ENCODE measurements at places on chromosomes 7 and 10. TPM values are rescaled to one million over a fixed set of nuclear protein-coding genes. Genes with fewer than 3 reads are reported as not detected.

DNA sequence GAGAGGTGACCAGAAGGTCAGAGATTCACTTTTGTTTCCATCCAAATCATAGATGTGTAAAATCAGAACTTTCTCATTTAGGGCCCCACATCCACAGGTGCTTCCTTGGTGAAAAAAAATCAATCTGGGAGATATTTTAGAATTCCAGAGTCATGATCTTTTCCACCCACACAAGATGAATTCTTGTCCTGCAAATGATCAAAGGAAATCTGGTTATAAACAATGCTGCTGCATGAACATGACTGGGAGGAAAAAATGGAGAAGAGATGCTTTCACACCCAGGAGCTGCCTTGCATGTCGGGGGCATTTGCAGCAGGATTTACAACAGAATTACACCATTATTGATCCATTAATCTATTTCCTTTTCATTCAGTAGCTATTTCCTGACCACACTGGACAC lies 106.5 kb upstream of the TMEM72 start:
- no peak for DNase-seq

GRCh38 chr10:62842983-62843382 lies 26.8 kb upstream of the EGR2 start:
- DNase-seq: no peak

- no peak for DNase-seq
These were observed 3.8 kb upstream of the INSIG1 start for GRCh38 chr7:155293721-155294510.

- no peak for DNase-seq
These were observed 34.9 kb downstream of the COA1 start for GRCh38 chr7:43694399-43694748.

The ENTPD1 gene
- total RNA-seq: 13.8 TPM

GRCh38 chr7:92716825-92717580 lies 119.4 kb downstream of the CDK6 start:
- no peak for DNase-seq

DNA sequence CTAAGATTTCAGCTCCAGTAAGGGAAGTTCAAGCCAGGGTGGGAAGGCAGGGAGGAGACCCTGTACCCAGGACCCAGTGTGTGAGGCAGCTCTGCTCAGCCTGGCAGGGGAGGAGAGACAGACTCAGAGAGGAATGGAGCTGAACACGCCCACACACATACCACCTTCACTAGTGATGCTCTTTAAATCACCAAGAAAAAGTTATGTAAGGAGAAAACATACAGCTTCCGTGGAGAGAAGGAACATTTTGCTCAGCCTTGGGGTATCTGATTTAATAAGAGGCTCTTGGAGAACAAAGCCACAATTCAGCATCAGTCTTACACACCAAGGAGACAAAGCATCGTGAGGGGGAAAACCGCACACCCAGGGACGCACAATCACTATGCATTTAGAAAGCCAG lies 62.9 kb downstream of the PRKAG2 start:
- DNase-seq: no peak

GRCh38 chr10:103750836-103751235 lies 104.5 kb downstream of the SH3PXD2A start:
- DNase-seq: no peak

The ZPBP gene
- total RNA-seq: not detected

The MBL2 gene
- total RNA-seq: not detected

- no peak for DNase-seq
These were observed 15.1 kb downstream of the PSAP start for GRCh38 chr10:71835671-71836595.

DNA sequence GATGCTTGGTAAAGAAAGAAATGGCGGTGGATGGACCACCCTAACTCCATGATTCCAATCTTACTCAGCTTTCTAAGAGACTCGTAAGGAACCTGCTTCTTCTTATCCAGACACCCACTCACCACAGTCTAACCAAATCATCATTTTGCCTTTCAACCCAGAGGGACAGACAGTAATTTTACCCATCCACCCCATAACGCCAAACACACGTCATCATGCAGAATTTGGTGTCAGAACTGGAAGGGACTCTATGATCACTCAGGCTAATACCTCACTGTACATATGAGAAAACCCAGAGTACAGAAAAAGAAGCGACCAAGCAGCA lies 388 bp downstream of the ECD start:
- no peak for DNase-seq

- DNase-seq: no peak
These were observed 102.8 kb upstream of the MTPN start for GRCh38 chr7:136079934-136080333.

DNA sequence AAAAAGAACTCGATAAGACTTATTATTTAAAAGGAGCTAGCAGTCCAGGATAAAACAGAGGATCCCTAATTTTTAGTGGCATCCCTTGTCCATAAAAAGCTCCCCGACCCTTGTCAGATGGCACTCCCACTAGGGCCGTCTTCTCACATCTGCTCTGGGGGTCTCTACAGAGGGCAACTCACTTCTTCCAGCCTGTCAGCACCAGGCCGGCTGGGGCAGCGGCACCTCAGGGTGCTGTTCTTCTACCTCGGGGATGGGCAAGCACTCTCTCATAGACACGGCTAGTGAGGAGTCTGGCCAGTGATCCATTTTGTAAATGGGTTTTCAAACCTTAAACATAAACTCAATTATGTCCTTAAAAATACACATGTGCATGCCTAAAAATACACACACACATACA lies 134.7 kb downstream of the PRPF18 start:
- DNase-seq: no peak

GRCh38 chr7:51045319-51046102 lies 262.8 kb upstream of the GRB10 start:
- DNase-seq: no peak

GRCh38 chr7:55440040-55440690 lies 75.0 kb downstream of the LANCL2 start:
- DNase-seq: no peak

The GSTO2 gene
- total RNA-seq: 0.70 TPM

The C7orf33 gene
- total RNA-seq: not detected

- DNase-seq: no peak
These were observed 153.3 kb downstream of the LRRC4 start for GRCh38 chr7:127877951-127878350.

The CALML3 gene
- total RNA-seq: not detected

GRCh38 chr7:28165261-28165660 lies 15.3 kb downstream of the JAZF1 start:
- no peak for DNase-seq

GRCh38 chr10:93435621-93436397 lies 46.3 kb downstream of the MYOF start:
- no peak for DNase-seq

DNA sequence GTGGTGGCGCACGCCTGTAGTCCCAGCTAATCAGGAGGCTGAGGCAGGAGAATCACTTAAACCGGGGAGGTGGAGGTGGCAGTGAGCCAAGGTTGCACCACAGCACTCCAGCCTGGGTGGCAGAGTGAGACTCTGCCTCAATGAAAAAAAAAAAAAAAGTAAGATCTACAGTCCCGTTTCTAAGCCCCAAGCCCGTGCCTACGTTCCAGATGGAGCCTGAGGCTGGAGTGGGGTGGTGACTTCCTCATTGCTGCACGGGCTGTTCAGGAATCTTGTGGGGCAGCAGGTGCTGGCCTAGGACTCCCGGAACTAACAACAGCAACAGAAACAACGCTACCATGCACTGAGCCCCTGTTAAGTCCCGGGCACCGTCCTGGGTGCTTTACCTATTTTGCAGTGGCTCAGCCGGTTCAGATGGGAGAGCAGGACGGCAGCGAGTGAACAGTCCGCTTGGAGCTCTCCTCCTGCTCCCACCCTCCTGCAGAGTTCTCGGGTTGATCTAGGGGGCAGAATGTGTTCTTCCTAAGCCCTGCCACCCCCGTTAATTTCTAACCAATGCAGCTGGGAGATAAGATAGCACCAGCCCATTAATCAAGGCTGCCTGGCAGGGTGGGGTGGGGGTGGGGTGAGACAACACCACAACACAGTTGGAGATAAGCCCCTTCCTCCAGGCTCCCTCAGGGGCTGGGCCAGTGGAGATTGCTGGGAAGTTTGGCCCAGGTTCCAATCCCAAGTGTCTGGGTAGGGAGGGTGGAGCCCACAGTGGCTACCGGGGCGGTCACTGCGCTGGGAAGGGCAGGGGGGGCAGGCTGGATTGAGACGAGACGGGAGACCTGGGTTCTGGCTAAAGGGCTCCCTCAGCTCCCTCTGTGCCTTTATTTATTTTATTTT lies 17.0 kb upstream of the SFRP5 start:
- no peak for DNase-seq

The EPHA1 gene
- 9.4 TPM for total RNA-seq

DNA sequence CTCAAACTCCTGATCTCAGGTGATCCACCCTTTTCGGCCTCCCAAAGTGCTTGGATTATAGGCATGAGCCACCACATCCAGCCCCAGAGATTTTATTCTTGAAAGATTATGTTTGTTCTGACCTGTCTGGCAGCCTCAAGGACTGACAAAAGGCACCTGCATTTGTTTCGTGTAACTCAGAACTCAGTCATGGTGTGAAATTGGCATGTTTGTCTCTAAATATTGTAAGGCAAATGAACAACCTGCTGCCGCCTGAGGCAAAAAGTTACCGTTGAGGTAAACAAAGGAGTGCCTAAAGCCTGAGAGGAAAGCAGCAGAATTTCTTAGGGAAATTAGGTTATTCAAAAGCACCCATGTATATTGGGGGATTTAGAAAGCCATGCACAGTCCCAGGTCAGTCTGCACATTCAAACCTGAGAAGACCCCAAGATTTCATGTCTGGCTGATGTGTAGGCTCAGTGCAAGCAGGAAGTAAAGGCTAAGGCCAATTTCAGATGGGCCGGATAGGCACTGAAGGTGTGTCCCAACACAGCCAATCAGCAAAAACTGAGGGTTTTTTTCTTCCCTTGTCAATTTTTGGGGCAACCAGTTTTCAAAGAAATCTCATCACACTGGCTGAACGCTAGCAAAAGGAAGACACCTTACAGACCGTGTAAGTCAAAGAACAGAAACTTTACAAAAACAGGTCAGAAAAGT lies 33.3 kb upstream of the HHEX start:
- no peak for DNase-seq

DNA sequence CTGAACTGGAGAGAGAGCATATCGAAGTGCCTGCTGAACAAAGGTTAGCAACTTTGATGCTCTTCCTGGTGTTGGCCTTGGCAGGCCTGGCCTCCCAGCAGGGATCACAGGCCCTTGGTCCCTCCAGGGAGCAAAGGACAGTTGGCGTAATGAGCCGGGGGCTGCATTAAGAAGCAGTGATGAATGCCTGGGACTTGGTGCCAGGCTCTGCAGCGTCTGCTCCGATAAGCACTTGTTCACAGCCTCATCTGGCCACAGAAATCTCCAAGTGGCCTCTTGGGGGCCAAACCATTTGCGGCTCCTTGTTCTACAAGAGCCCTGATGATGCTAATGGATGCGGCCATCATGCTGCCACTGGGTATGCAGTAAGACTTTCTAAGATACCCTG lies 31.8 kb downstream of the CRHR2 start:
- DNase-seq: no peak

The HABP2 gene
- not detected for total RNA-seq

The GNAT3 gene
- total RNA-seq: not detected

The THSD7A gene
- 0.07 TPM for total RNA-seq

DNA sequence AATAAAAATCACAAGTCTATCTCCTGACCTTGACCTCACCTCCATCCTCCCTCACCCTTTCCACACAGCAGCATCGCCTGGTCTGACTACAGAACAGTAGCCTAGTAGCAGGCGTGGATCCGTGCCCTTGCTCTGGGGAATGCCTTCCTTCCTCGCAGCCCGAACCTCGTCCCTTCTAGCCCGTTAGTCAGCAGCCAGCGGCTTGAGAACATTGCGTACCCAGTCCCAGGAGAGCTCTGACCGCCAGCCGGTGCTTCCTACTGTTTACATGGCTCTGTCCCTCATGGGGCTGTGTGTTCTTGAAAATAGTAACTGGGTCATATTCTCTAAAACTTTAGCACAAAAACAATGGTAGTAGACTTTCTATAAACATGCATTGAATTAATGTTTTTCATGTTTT lies 682.7 kb upstream of the IGFBP3 start:
- no peak for DNase-seq

DNA sequence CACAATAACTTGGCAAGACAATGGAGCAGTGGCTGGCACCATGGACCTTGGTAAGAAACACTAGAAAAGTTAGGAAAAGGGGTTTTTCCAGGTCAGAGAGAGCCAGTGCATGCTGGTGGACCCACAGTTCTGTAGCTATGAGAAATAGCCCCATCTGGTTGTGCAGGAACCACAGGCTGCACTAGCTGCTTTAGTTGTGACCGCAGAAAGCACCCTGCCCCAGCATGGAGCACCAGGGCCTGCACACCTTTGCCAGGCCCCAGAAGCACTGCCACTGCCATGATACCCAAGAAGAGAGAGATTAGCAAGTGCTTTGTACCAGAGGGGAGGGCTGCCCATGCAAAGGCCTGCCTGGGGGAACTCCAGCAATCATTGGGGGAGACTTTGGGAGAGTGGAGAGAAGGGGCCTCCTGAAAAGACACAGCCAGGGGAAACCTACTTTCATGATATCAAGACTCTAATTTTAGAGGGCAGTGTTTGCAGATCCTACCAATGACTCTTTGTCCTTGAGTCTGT lies 256.1 kb upstream of the C7orf33 start:
- DNase-seq: no peak

The PHKG1 gene
- 6.2 TPM for total RNA-seq

DNA sequence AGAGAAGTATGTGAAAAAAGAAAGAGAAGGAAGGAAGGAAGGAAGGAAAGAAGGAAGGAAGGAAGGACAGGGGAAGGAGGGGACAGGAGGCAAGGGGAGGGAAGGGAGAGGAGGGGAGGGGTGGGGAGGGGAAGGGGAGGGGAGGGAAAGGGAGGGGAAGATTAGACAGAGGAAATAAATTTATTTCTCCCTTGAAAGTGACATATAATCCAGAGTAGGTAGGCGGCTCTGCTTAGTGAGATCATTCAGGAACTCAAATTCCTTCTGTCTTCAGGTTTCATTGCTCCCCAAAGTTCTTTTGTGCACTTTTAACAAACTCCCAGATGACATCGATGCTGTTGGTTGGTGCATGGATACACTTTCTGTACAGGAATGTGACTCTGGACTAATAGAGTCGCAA lies 594.7 kb upstream of the STEAP1 start:
- no peak for DNase-seq

GRCh38 chr7:96174812-96175211 lies 147.1 kb downstream of the SLC25A13 start:
- DNase-seq: no peak

- no peak for DNase-seq
These were observed 110.4 kb downstream of the HIPK2 start for GRCh38 chr7:139667377-139667776.

DNA sequence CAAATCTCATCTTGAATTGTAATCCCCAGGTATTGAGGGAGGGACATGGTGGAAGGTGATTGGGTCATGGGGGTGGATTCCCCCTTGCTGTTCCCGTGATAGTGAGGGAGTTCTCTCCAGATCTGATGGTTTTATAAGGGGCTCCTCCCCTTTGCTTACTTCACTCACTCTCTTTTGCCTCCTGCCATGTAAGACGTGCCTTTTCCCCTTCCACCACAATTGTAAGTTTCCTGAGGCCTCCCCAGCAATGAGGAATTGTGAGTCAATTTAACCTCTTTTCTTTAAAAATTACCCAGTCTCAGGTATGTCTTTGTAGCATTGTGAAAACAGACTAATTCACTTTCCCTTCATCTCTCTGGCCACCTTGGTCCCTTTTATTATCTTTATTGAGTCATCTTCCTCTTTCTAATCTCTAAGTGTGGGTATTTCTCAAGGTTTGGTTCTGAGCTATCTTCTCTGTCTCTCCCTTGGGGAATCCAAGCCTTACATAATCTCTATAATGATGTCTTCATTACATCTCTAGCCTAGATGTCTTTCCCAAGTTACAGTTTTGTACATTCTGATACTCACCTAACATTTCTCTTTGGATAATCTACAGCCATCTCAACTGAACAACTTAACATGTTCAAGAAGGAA lies 99.1 kb upstream of the JCAD start:
- DNase-seq: no peak

The ABCC2 gene
- 3.0 TPM for total RNA-seq

The HOXA6 gene
- total RNA-seq: not detected
